ENCODE measurements at places on chromosomes 7 and 10. TPM values are rescaled to one million over a fixed set of nuclear protein-coding genes. Genes with fewer than 3 reads are reported as not detected.
A peak's percentile ranks its signal among the peaks of the same experiment; 100 is the strongest.

GRCh38 chr7:17071866-17072265 is 190.1 kb upstream of the AGR3 start:
- no peak for DNase-seq
- H3K4me1 ChIP-seq: no peaks in the 10 kb centered on the region
- peaks cover 4% of the 10 kb centered on the region for H3K27me3 ChIP-seq
- H3K4me3 ChIP-seq: no peak overlapping the region
- H3K36me3 ChIP-seq: no peaks in the 10 kb centered on the region
- H3K27ac ChIP-seq: no peak overlapping the region

DNA sequence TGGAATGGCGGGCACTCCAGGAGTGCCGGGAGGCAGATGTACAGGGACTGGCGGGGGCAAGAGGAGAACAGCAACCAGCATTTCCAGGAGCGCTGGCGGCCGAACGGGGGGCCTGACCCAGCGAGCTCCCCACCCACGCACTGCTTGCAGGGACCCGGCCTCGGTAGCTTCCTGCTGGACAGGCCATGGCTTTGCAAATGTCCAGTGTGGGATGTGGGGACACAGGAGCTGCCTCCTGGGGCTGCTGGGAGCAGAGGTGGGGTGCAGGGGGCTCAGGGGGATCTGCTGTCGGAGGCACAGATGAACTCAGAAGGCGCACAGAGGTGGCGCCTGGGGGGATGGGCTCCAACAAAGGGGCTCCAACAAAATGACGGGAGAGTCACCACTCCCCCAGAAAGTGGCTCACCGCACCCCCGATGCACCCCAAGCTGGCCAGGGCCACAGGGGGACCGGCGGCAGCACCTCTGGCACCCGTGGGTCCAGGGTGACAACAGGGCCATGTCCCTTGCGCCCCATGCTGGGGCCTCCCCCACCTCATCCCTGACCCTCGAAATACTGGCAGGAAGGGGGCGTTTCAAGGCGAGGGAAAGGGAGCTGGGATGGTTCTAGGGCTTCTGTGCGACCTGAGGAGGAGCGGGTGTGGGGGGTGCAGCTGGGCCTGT is 41.1 kb downstream of the AP5Z1 start:
- no peak overlapping the region for H3K4me3 ChIP-seq
- H3K4me1 ChIP-seq: no peaks in the 10 kb centered on the region
- H3K27ac ChIP-seq: no peak overlapping the region
- peaks cover 10% of the 10 kb centered on the region for H3K27me3 ChIP-seq

DNA sequence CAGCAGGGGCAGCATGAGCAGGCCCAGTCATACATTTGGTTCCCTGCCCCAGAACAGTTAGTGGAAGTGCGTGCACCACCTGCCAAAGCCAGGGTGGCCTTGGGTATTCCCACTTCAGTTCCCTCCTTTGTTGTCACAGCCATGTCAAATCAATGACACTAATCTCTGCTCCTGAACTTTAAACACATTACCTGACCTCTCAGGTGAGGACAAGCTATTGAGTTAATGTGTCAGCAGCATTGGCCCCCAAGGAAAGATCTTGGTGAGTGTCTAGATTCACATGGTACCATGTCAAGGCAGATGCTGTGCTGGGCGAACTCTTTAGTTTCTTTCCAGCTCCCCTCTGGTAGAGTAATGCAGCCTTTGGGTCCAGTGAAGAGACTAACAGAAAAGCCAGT is 2.1 kb downstream of the CYP3A5 start:
- H3K36me3 ChIP-seq: peaks cover 2% of the 10 kb centered on the region
- H3K27me3 ChIP-seq: no peaks in the 10 kb centered on the region
- no peak overlapping the region for H3K27ac ChIP-seq
- H3K4me3 ChIP-seq: no peak overlapping the region
- peaks cover 13% of the 10 kb centered on the region for H3K4me1 ChIP-seq

GRCh38 chr7:44067064-44067951 is 1.9 kb upstream of the PGAM2 start:
- peak overlapping the region; percentile 17 for H3K4me3 ChIP-seq
- no peaks in the 10 kb centered on the region for H3K27me3 ChIP-seq
- H3K36me3 ChIP-seq: peaks cover 7% of the 10 kb centered on the region
- peaks cover 4% of the 10 kb centered on the region for H3K4me1 ChIP-seq
- H3K27ac ChIP-seq: peak overlapping the region; percentile 6
- no peak for DNase-seq

MACC1 gene
- total RNA-seq: 0.06 TPM

DNA sequence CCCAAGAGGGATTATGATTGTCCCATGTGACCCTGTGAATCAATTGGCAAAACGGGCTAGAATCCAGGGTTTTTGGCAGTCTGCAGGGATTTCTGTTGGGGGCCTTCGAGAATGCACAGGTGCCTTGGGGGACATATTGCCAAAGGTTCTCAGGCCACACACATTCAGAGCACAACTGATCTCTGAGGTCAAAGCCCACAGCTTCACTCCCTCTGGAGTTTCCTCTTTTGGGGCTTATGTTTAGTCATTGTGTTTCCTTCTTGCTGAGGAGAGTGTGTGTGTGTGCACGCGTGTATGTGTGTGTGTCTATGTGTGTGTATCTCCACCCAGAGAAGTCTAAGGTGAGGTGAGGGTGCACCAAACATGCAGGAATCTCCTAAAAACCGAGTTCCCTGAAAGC is 8.8 kb downstream of the PPIF start:
- no peak overlapping the region for H3K27ac ChIP-seq
- no peak for DNase-seq
- H3K36me3 ChIP-seq: peaks cover 60% of the 10 kb centered on the region
- H3K27me3 ChIP-seq: no peaks in the 10 kb centered on the region
- H3K4me3 ChIP-seq: no peak overlapping the region
- H3K4me1 ChIP-seq: peaks cover 25% of the 10 kb centered on the region

DNA sequence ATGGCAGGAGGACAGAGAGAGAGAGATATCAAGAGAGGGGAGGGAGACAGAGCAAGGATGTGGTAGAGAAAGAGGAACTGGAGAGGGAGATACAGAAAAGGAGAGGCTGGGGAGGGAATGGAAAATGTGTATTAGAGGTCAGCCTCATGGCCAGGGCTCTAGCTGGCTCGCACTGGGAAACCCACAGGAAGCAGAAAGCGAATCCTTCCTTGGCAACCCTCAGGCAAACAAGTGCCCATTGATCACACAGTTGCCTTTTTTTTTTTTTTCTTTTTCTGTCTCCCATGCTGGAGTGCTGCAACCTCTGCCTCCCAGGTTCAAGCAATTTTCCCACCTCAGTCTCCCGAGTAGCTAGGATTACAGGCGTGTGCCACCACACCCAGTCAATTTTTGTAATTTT is 391.2 kb downstream of the TYW1 start:
- H3K27ac ChIP-seq: no peak overlapping the region
- no peaks in the 10 kb centered on the region for H3K36me3 ChIP-seq
- H3K4me3 ChIP-seq: no peak overlapping the region

- H3K4me1 ChIP-seq: no peaks in the 10 kb centered on the region
- DNase-seq: no peak
- no peak overlapping the region for H3K4me3 ChIP-seq
- H3K27ac ChIP-seq: no peak overlapping the region
These were observed 453.4 kb upstream of the CELF2 start for GRCh38 chr10:10564081-10564794.

DNA sequence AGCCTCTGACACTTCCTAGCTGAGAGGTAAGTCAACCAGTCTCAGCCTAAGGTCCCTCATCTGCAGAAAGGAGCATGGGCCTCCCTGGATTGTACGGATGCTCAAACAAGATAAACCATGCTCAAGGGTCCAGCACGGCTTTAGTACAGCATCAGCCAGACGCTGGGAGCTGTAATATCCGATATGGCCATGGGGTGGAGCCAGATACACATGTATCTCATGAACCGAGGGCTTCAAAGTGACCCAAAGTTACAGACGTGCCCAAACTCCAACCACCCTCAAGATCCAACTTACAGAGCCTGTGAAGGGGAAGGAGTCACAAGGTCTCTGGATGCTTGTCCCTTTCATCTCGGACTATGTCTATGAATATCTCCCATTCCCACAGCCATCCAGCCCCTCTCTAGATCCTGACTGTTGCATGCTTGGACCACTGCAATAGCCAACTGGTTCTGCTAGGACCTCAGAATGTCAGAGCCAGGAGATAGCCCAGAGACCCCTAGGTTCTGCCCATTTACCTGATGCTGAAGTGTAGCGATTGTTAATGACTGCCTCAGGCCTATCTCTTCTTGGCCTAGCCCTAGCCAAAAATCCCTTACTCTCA is 142.4 kb downstream of the SH3PXD2A start:
- H3K27ac ChIP-seq: no peak overlapping the region
- H3K4me3 ChIP-seq: no peak overlapping the region
- peak; percentile 85 for DNase-seq
- no peaks in the 10 kb centered on the region for H3K27me3 ChIP-seq
- no peaks in the 10 kb centered on the region for H3K36me3 ChIP-seq

GRCh38 chr7:109745677-109746410 is 1176.2 kb downstream of the DNAJB9 start:
- H3K27me3 ChIP-seq: no peaks in the 10 kb centered on the region
- DNase-seq: no peak
- H3K36me3 ChIP-seq: no peaks in the 10 kb centered on the region
- no peak overlapping the region for H3K27ac ChIP-seq
- H3K4me1 ChIP-seq: no peaks in the 10 kb centered on the region

DNA sequence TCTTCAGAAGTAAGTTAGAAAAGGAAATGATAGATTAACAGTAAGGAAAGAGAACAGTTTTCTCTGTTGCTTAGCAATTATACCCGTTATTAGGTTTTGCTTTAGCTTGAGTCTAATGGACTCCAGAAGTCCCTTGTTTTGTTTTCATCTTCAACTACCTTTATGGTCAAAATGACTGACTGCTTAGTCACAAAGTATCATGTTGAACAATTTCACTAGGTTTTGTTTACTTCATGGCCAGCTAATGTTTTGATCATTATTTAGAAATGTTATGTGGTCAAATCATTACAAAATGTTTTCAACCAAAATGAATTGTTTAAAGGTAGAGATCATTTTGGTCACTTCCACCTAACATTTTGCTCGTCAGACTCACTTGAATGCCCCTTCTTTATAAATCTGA is 1.9 kb downstream of the UBN2 start:
- no peak overlapping the region for H3K27ac ChIP-seq
- peak overlapping the region; percentile 92 for H3K4me3 ChIP-seq
- DNase-seq: no peak
- H3K27me3 ChIP-seq: peaks cover 26% of the 10 kb centered on the region
- H3K4me1 ChIP-seq: peaks cover 23% of the 10 kb centered on the region
